A549 treated with GW870086 at 1 μM for 4 hours (cell line): ENCODE measurements at places on chromosomes 1 and 21. TPM values are rescaled to one million over a fixed set of nuclear protein-coding genes. Genes with fewer than 3 reads are reported as not detected.

Gene KCND3
- total RNA-seq: not detected in 5 replicates

Gene COL24A1
- 0.01 to 0.07 TPM (median 0.03 TPM) in 4 of 5 replicates, not detected in the other for total RNA-seq

Gene PLD5
- 1.5 to 2.8 TPM (median 1.7 TPM) in 5 replicates for total RNA-seq

Gene FMO5
- 0.22 to 0.42 TPM (median 0.29 TPM) in 5 replicates for total RNA-seq

Gene AKNAD1
- 1.1 to 1.5 TPM (median 1.3 TPM) in 5 replicates for total RNA-seq

Gene TMEM201
- 10.9 to 14.4 TPM (median 13.7 TPM) in 5 replicates for total RNA-seq

Gene IFNAR2
- total RNA-seq: 12.8 to 18.7 TPM (median 18.0 TPM) in 5 replicates

Gene PAQR7
- total RNA-seq: 4.4 to 5.8 TPM (median 4.8 TPM) in 5 replicates

Gene KISS1
- 0.21 to 0.96 TPM (median 0.46 TPM) in 5 replicates for total RNA-seq

Gene DLGAP3
- 0.17 to 0.27 TPM (median 0.22 TPM) in 5 replicates for total RNA-seq

Gene PPFIA4
- 0.23 to 0.63 TPM (median 0.40 TPM) in 5 replicates for total RNA-seq

Gene LRRC7
- not detected in 5 replicates for total RNA-seq

Gene ELF3
- total RNA-seq: 182 to 260 TPM (median 231 TPM) in 5 replicates

Gene CD101
- 0.06 to 0.35 TPM (median 0.10 TPM) in 5 replicates for total RNA-seq

Gene SIK1
- 8.9 to 22.8 TPM (median 14.1 TPM) in 5 replicates for total RNA-seq

Gene SH2D1B
- 0.10 to 0.15 TPM (median 0.10 TPM) in 5 replicates for total RNA-seq

Gene HAPLN2
- 0.21 to 0.23 TPM in 2 of 5 replicates, not detected in the others for total RNA-seq

Gene OR2T29
- not detected in 5 replicates for total RNA-seq

Gene SLC22A15
- 0.43 to 1.2 TPM (median 0.70 TPM) in 5 replicates for total RNA-seq

Gene KRTAP8-1
- total RNA-seq: not detected in 5 replicates

Gene AVPR1B
- total RNA-seq: not detected in 5 replicates

Gene LY9
- total RNA-seq: 0.11 to 0.22 TPM (median 0.16 TPM) in 5 replicates

Gene DSCAM
- not detected in 5 replicates for total RNA-seq

Gene MX2
- 0.15 TPM in 1 of 5 replicates, not detected in the others for total RNA-seq

Gene S100A13
- total RNA-seq: 181 to 204 TPM (median 194 TPM) in 5 replicates

Gene ASTN1
- not detected in 5 replicates for total RNA-seq

Gene TACSTD2
- total RNA-seq: not detected in 5 replicates

Gene RGS13
- total RNA-seq: not detected in 5 replicates

Gene ADGRB2
- total RNA-seq: 4.5 to 6.1 TPM (median 5.7 TPM) in 5 replicates

Gene PSMA5
- 107 to 114 TPM (median 110 TPM) in 5 replicates for total RNA-seq

Gene NLRP3
- not detected in 5 replicates for total RNA-seq

Gene TMEM82
- total RNA-seq: not detected in 5 replicates

Gene CLDN17
- not detected in 5 replicates for total RNA-seq

Gene MPZ
- total RNA-seq: 0.18 to 0.31 TPM (median 0.27 TPM) in 5 replicates

Gene LYSMD1
- 5.1 to 7.7 TPM (median 5.8 TPM) in 5 replicates for total RNA-seq

Gene RHD
- total RNA-seq: not detected in 5 replicates

Gene CFHR4
- not detected in 5 replicates for total RNA-seq

Gene CNN3
- 52.1 to 63.8 TPM (median 60.4 TPM) in 5 replicates for total RNA-seq

Gene DDAH1
- total RNA-seq: 6.2 to 8.1 TPM (median 7.0 TPM) in 5 replicates

Gene CATSPERE
- total RNA-seq: 0.05 to 0.15 TPM (median 0.12 TPM) in 3 of 5 replicates, not detected in the others

Gene TATDN3
- 13.6 to 15.7 TPM (median 14.4 TPM) in 5 replicates for total RNA-seq

Gene PLEKHN1
- 4.0 to 5.8 TPM (median 4.9 TPM) in 5 replicates for total RNA-seq

Gene MPZL1
- total RNA-seq: 102 to 135 TPM (median 123 TPM) in 5 replicates

Gene COL18A1
- 130 to 177 TPM (median 159 TPM) in 5 replicates for total RNA-seq

Gene PRKACB
- total RNA-seq: 5.6 to 8.9 TPM (median 8.1 TPM) in 5 replicates

Gene MEX3A
- total RNA-seq: 0.98 to 2.3 TPM (median 1.8 TPM) in 5 replicates
